Peyer's patch (tissue), 4 donors: ENCODE measurements at places on chromosomes 1 and 21. TPM values are rescaled to one million over a fixed set of nuclear protein-coding genes. Genes with fewer than 3 reads are reported as not detected.

- no peak for DNase-seq
- no peaks in the 10 kb centered on the region for H3K27me3 ChIP-seq
- no peak overlapping the region for H3K4me3 ChIP-seq
- H3K27ac ChIP-seq = no peak overlapping the region
Observed at GRCh38 chr1:29325675-29326074, 89.4 kb downstream of the PTPRU start.

Gene CHRNB2
- total RNA-seq = 0.53 TPM

DNA sequence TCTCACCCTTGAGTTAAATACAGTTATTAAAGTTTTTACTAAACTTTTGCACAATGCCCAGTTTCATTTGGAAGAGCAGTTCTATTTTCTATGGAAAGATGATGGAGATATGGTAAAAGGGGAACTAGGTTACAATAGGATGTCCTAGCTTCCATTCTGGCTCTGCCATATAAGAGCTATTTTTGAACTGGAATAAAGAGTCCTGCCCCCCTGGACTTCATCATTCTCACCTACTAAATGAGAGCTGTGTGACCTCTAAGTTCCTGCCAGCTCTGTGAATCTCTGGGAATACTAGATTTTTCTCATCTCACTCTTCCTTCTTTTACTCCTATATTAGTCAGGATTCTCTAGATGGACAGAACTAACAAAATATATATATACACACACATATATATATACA is 106.3 kb downstream of the PRRX1 start:
- H3K27ac ChIP-seq = no peak overlapping the region
- H3K4me3 ChIP-seq = no peak overlapping the region
- no peaks in the 10 kb centered on the region for H3K4me1 ChIP-seq
- H3K27me3 ChIP-seq = no peaks in the 10 kb centered on the region
- DNase-seq = no peak

Gene CD2
- total RNA-seq = 9.6 TPM

GRCh38 chr1:187921426-187921825 is 1092.7 kb downstream of the PLA2G4A start:
- no peaks in the 10 kb centered on the region for H3K36me3 ChIP-seq
- H3K4me1 ChIP-seq = no peaks in the 10 kb centered on the region
- H3K27me3 ChIP-seq = no peaks in the 10 kb centered on the region
- H3K27ac ChIP-seq = no peak overlapping the region

Gene LIN28A
- not detected for total RNA-seq

Gene ACTN2
- total RNA-seq = not detected
